ENCODE measurements at places on chromosomes 12 and 14. TPM values are rescaled to one million over a fixed set of nuclear protein-coding genes. Genes with fewer than 3 reads are reported as not detected.
A peak's percentile ranks its signal among the peaks of the same experiment; 100 is the strongest.

The SLC6A13 gene
- total RNA-seq = not detected

The CYP27B1 gene
- total RNA-seq = 0.33 TPM

The SAMD4A gene
- 44.6 TPM for total RNA-seq

DNA sequence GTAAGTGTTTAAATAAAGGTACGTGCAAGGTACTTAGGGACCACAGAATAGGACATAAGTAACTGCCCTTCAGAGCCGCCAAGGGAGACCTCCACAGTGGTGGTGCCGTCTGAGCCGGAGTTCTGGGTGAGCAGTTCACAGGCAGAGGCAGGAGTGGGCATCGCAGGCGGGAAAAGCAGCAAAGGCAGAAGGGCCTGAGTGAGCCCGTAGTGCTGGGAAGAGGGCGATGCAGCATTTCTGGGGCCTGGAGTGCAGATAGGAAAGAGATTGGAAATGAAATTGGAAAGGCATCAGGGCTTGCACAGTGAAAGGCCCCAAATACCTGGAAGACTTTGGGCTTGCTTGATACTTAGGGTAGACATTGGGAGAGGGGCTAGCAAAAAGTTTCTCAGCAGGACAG, 32.9 kb downstream of the EVL start:
- no peak overlapping the region for H3K27ac ChIP-seq
- peaks cover 14% of the 10 kb centered on the region for H3K4me1 ChIP-seq
- H3K4me3 ChIP-seq = no peak overlapping the region
- no peaks in the 10 kb centered on the region for H3K27me3 ChIP-seq

GRCh38 chr14:91405724-91406435, 11.7 kb downstream of the CCDC88C start:
- no peaks in the 10 kb centered on the region for H3K27me3 ChIP-seq
- no peak overlapping the region for H3K4me3 ChIP-seq

DNA sequence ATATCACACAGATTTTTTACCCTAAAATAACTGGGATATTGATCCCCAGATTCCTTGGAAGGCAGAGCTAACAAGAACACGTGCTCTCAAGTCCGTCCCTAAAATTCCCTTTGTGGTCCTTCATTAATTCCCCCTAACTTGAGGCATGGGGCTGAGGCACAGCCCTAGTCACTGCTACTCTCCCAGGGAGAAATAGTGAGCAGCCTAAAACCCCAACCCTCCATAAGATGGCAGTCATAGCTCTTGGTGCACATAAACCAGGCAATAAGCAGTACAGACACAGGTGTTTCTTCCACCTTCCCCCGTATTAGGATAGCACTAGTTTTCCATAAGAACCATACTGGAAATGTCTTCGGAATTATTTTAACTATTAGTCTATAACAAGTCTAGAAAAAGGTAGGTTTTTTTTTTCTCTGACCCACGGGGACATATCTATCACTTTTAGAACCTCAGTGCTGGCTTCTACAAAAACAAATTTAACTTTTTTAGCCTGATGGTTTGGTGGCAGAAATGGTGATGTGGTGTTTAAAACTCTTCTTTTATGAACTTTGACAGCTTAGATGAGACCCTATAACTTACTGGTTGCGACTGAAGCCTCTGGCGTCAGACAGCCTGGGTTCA, 3.1 kb upstream of the ARHGEF40 start:
- no peak overlapping the region for H3K27ac ChIP-seq
- no peaks in the 10 kb centered on the region for H3K36me3 ChIP-seq
- peaks cover 10% of the 10 kb centered on the region for H3K4me1 ChIP-seq

GRCh38 chr12:111471236-111471635, 65.5 kb downstream of the SH2B3 start:
- no peak overlapping the region for H3K4me3 ChIP-seq
- no peaks in the 10 kb centered on the region for H3K4me1 ChIP-seq
- DNase-seq = no peak
- H3K27me3 ChIP-seq = no peaks in the 10 kb centered on the region
- H3K27ac ChIP-seq = no peak overlapping the region

DNA sequence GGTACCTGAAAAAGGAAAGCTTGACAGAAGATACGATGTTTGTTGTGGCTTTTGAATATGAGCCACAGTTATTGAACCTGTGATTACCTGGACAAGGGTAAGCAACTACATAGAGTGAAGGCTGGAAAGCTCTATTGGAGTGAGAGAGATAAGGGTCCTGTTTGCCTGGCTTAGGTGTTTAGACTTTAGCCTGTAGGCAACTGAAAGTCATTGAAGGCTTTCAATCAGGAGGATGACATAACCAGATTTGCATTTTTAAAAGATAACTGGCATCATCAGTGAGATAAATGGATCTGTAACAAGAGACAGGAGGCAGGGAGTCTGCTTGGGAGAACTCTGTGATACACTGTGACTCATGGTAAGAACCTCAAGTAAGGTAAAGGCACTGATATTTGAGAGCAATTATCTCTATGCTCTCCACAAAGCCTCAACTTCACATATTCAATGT, 128.9 kb upstream of the SOX5 start:
- H3K4me3 ChIP-seq = no peak overlapping the region
- DNase-seq = no peak
- no peaks in the 10 kb centered on the region for H3K27me3 ChIP-seq
- no peaks in the 10 kb centered on the region for H3K4me1 ChIP-seq

DNA sequence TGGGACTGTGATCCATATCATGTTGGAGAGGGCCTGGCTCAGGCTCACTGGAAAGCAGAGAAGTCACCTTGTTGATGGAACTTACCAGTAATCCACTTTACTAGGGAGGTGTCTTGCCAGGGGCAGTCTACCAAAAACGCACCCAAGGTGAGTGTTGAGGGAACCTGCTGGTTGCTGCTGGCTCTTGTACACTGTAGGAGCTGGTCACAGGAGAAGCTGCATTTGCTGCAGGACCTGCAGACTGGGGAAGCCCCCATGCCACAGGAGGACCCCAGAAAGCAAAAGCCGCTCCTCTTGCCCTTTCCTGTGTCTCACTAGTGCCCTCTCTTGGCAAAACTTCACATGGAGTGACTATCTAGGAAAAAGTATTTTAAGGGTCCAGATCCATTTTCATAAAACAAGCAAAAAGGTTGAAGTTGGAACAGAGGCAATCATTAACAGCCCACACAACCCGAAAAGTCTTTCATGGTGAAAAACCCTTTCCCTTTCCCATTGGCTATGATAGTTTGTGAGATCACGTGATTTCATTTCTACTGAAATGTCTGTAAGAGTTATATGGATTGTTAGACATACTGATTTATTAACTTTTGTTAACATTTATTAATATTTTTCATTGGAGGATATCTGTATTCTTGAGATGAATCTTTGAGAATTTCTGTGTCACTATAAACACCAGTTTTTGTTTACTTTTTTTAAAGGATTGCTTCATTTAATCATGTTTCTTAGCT, 59.2 kb downstream of the RASSF8 start:
- no peak overlapping the region for H3K4me3 ChIP-seq
- H3K4me1 ChIP-seq = no peaks in the 10 kb centered on the region
- DNase-seq = no peak

GRCh38 chr12:6792522-6793201, 3.3 kb downstream of the CD4 start:
- H3K27me3 ChIP-seq = no peaks in the 10 kb centered on the region
- DNase-seq = no peak
- no peaks in the 10 kb centered on the region for H3K4me1 ChIP-seq
- H3K4me3 ChIP-seq = peak overlapping the region; percentile 7

DNA sequence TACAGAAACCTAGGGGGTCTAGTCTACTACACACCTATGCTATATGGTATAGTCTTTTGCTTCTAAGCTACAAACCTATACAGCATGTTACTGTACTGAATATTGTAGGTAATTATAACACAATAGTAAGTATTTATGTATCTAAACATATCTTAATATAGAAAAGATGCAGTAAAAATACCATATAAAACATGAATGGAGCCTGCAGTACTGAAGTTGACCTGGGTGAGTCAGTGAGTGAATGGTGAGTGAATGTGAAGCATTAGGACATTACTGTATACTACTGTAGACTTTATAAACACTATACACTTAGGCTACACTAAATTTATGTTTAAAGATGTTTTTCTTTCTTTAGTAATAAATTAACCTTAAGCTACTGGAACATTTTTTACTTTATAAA, 13.1 kb upstream of the ABCD2 start:
- H3K27ac ChIP-seq = no peak overlapping the region
- H3K4me1 ChIP-seq = no peaks in the 10 kb centered on the region
- H3K4me3 ChIP-seq = no peak overlapping the region
- no peaks in the 10 kb centered on the region for H3K27me3 ChIP-seq
- no peak for DNase-seq

The NCOR2 gene
- total RNA-seq = 58.4 TPM

The PIANP gene
- not detected for total RNA-seq

The HOXC6 gene
- 4.0 TPM for total RNA-seq

The NANOG gene
- not detected for total RNA-seq

DNA sequence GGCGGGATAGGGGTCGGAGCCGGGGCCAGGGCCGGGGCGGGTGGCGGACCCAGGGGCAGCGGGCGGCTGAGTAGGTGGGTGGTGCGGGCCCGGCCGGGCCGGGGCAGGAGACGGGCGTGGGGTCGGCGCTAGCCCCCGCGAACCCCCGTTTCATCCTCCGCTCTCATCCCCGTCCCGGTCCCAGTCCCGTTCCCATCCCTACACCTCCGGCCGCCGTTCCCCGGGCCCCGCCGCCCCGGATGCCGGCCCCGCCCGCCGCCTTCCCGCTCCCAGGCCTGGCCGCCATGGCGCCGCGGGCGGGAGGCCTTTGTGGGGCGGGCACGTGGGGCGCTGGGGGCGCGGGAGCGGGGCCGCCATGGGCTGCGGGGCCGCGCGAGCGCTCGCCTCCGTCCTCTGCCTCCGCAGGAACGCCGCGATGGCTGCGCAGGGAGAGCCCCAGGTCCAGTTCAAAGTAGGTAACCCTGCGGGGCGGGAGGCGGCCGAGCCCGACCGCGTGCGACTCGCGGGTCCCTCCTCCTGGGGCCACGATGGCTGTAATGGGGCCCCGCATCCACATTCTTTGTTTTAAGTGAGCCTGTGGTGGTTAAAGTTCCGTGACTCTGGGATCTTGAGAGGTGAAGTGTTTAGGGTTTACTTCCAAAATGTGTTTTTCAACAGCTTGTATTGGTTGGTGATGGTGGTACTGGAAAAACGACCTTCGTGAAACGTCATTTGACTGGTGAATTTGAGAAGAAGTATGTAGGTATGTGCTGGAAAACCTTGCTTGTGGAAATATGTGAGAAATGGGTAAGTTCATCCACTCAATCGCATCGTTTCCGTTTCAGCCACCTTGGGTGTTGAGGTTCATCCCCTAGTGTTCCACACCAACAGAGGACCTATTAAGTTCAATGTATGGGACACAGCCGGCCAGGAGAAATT, 572 bp downstream of the RAN start:
- DNase-seq = peak; percentile 22
- H3K36me3 ChIP-seq = peaks cover 6% of the 10 kb centered on the region
- H3K27me3 ChIP-seq = no peaks in the 10 kb centered on the region
- H3K4me3 ChIP-seq = peak overlapping the region; percentile 76
- H3K4me1 ChIP-seq = no peaks in the 10 kb centered on the region

DNA sequence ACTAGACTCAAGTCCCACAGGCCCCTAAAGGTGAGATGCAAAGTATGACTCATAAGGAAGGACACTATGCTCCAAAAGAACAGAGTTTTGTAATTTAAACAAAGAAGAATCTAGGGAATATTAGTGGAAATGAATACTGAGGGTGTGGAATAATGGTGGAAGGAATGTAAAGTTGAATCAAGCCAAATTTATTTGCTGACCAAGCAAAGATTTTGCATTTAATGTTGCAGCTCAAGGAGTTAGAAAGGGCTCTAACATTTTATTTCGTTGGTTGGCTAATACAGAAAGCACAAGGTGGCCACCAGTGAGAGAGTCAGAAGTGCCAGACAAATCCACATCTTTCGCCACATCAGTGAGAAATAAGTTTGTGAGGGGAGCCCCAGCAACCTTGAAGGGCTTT, 550.3 kb downstream of the FOXG1 start:
- no peaks in the 10 kb centered on the region for H3K36me3 ChIP-seq
- no peaks in the 10 kb centered on the region for H3K4me1 ChIP-seq
- H3K4me3 ChIP-seq = no peak overlapping the region
- no peaks in the 10 kb centered on the region for H3K27me3 ChIP-seq

- H3K27ac ChIP-seq = no peak overlapping the region
- no peaks in the 10 kb centered on the region for H3K4me1 ChIP-seq
- no peaks in the 10 kb centered on the region for H3K36me3 ChIP-seq
- no peak overlapping the region for H3K4me3 ChIP-seq
- no peaks in the 10 kb centered on the region for H3K27me3 ChIP-seq
Observed at GRCh38 chr12:12081836-12082497, 11.2 kb downstream of the BCL2L14 start.

- no peaks in the 10 kb centered on the region for H3K36me3 ChIP-seq
- H3K4me3 ChIP-seq = no peak overlapping the region
- H3K27me3 ChIP-seq = no peaks in the 10 kb centered on the region
- H3K27ac ChIP-seq = peak overlapping the region; percentile 14
Observed at GRCh38 chr12:108842361-108842760, 15.0 kb downstream of the SSH1 start.

- DNase-seq = no peak
- no peaks in the 10 kb centered on the region for H3K27me3 ChIP-seq
- no peaks in the 10 kb centered on the region for H3K36me3 ChIP-seq
- peak overlapping the region; percentile 69 for H3K27ac ChIP-seq
Observed at GRCh38 chr12:79420146-79420618, 270.6 kb downstream of the PAWR start.

The C12orf54 gene
- total RNA-seq = not detected

DNA sequence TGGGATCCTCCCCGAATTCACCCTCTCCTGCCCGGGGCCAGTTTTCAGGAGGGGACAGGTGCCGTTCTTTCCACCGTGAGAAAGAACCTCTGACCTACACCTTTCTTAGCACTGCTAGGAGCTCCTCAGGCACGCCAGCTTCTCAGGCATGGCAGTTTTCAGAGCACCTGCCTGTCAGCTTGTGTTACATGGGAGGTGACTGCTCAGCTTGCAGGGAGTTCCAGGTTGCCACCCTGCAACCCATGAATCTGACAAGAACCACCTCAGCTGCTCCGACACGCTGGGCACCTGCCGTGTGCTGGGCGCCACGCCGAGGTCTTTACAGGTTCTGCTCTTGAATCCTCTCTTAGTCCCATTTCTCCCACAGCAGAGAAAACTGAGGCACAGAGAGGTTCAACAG, 12.9 kb downstream of the BRI3BP start:
- H3K27ac ChIP-seq = no peak overlapping the region
- no peaks in the 10 kb centered on the region for H3K27me3 ChIP-seq
- no peaks in the 10 kb centered on the region for H3K36me3 ChIP-seq
- no peak for DNase-seq
- H3K4me1 ChIP-seq = no peaks in the 10 kb centered on the region

DNA sequence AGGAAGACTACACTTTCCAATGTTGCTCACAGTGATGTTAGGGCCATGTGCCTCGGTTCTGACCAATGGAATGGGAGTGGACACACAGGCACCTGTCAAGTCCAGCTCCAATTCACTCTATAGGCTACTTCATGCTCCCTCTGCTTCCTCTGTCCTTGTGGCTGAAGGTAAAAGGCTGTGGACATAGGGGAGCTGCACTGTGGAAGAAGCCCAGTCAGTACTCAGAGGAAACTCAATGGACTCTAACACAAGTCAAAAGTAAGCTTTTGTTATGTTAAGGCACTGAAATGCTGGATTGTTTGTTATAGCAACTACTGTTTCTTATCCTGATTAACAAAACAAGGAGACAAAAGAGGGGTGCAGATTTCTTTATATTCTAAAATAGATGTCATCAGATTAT, 278.2 kb downstream of the BCL11B start:
- DNase-seq = no peak
- no peaks in the 10 kb centered on the region for H3K36me3 ChIP-seq
- H3K4me3 ChIP-seq = no peak overlapping the region
- no peaks in the 10 kb centered on the region for H3K4me1 ChIP-seq

The TAS2R13 gene
- 3.5 TPM for total RNA-seq

The GPR84 gene
- total RNA-seq = 0.44 TPM
